Ecto neural progenitor cell (in vitro differentiated cells): ENCODE measurements at places on chromosomes 2 and 18.

GRCh38 chr2:196725882-196726281, 73.6 kb downstream of the GTF3C3 start:
- DNase-seq, result no peak

DNA sequence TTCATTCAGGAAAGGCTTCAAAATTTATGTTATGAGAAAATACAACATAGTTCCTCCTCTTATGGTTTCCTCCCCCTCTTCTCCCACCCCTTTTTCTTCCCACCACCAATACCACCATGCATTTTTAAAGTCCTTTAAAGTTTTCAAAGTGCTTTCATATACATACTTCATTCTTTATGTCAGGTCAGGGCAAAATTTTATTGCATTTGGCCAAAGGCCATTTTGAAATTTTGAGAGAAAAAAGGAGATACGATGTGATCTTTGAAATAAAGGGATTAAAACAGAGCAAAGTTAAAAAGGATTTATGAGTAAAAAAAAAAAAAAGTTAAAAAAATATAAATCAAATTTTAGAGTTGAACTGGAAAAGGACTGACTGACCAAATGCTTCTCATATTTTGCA, 792.5 kb upstream of the FANCL start:
- DNase-seq, result no peak

GRCh38 chr2:234932591-234933168, 19.1 kb upstream of the SH3BP4 start:
- peak; percentile 58 for DNase-seq

DNA sequence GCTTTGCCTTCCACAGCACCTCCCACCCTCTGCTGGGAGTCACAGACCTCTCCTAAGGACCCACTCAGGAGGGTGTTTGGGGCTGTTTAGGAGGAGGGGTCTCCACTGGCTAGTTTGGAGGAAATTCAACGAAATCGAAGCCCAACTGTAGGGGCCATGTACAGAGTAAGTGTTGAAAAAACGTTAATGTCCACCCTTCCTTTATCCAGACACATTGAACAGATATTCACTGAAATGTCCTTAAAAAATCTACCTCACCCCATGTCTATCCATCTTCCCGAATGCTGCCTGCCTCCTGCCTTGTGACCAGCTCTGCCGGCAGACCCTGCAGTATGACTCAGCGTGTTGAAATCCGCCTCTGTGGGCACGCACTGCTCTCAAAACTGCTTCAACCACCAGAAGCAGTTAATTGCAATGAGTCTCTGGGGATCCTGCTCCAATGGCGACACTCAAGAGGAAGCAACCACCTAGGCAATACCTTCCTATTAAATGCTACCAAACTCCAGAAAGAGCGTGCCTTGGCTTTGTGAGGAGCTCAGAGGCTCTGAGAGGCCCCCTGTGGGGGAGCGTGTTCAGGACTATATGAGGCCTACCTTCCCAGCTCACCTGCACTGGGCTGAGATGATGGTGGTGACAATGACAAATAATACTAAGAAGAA, 61.4 kb upstream of the RTN4 start:
- DNase-seq, result peak; percentile 50

DNA sequence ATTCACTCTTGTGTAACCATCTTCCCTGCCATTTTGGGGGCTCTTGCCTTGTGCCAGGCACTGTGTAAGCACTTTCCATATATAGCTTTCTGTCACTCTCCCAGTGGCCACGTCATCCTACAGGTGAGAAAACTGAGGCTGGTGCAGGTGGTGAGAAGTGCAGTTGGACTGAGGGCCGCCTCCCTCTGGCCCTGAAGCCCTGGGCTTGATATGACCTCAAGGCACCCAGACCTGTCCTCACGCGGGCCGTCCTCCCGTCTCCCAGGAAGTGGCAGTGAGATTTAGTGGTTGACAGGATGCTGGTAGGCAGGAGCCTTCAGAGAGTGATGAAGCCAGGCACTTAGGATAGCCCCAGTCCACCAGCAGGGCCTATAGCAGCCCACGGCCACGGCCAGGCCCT, 30.5 kb downstream of the MAL start:
- no peak for DNase-seq

DNA sequence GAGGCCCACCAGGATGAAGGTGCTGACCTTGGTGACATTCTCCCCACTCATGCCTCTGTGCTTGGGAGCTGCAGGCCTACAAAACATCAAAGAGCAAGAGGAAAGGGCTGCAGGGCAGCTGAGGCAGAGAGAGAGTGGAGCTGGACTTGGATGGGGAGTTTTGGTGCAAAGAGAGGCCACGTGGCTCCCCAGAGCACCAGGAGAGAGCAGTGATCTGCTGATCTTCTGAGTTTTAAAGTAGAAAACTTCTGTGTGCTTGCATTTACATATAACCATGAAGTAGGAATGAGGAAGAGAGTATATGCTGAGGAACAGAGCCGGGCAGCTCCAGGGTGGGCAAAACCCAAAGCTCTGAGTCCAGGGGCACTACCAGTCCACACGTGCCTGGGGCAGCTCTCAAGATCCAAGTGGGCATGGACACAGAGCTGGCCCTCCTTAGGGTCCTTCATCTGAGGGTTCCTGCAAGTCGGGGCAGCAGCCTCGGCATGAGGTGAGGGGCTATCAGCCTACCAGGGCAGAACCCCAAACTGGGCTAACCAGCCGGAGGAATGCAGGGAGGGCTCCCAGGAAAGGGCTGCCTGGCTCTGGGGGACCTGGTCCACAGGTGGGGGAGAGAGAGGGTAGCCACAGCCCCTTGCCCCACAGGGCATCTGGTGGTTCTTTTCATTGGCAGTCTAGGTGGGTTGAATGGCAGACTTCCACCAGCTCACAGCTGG, at the start of gene OR6B2:
OR6B2 (minus strand) TSS at position 51 of the 716 bp plus-strand sequence; CDS start at position 51, 0 bp downstream.
- DNase-seq, result no peak

- no peak for DNase-seq
Observed at GRCh38 chr18:44715842-44716241, 35.2 kb downstream of the SETBP1 start.

DNA sequence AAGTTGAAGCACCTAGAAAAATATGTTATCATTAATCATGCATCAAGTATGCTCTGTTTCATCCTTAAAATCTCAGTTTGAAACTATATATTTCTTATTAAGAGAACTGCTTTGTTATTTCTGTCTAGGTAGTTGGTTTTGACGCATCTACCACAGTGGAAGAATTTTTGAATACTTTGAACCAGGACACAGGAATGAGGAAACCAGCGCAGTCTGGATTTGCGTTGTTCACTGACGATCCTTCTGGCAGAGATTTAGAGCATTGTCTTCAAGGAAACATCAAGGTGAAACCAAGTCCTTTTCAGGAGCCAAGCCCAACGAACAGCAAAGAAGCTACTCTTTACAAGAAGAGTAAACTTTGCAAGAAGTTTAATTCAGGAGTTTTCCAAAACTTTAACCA, 30.1 kb upstream of the DYNC2LI1 start:
- DNase-seq, result no peak
